Metanephros (tissue), 2 donors: ENCODE measurements at places on chromosomes 1 and 21. TPM values are rescaled to one million over a fixed set of nuclear protein-coding genes. Genes with fewer than 3 reads are reported as not detected.

The PROX1 gene
- total RNA-seq = 8.2 TPM

The KIF2C gene
- 13.3 TPM for total RNA-seq

The ADGRB2 gene
- total RNA-seq = 18.9 TPM

The ALPL gene
- total RNA-seq = 17.4 TPM

The SPRR2B gene
- not detected for total RNA-seq

The HSD11B1 gene
- total RNA-seq = 0.12 TPM

The C1orf94 gene
- not detected for total RNA-seq

The ELAPOR1 gene
- total RNA-seq = 2.1 TPM
